Activated naive CD8-positive, alpha-beta T cell treated with anti-CD3 and anti-CD28 coated beads, Interleukin-2, amount 10 ng/mL, durations not matched to agents 7 days and 5 days (primary cell): ENCODE measurements at places on chromosomes 13 and 19. TPM values are rescaled to one million over a fixed set of nuclear protein-coding genes. Genes with fewer than 3 reads are reported as not detected.
A peak's percentile ranks its signal among the peaks of the same experiment; 100 is the strongest.

CASP14 gene
- total RNA-seq = not detected

SBK3 gene
- not detected for total RNA-seq

LRP3 gene
- total RNA-seq = 0.14 TPM

UGGT2 gene
- total RNA-seq = not detected

METTL21C gene
- total RNA-seq = not detected

HCST gene
- 190 TPM for total RNA-seq

CEACAM20 gene
- total RNA-seq = not detected

ITM2B gene
- 385 TPM for total RNA-seq

PDCD2L gene
- 9.4 TPM for total RNA-seq

SHISA2 gene
- total RNA-seq = 0.94 TPM

GAPDHS gene
- total RNA-seq = not detected

DNA sequence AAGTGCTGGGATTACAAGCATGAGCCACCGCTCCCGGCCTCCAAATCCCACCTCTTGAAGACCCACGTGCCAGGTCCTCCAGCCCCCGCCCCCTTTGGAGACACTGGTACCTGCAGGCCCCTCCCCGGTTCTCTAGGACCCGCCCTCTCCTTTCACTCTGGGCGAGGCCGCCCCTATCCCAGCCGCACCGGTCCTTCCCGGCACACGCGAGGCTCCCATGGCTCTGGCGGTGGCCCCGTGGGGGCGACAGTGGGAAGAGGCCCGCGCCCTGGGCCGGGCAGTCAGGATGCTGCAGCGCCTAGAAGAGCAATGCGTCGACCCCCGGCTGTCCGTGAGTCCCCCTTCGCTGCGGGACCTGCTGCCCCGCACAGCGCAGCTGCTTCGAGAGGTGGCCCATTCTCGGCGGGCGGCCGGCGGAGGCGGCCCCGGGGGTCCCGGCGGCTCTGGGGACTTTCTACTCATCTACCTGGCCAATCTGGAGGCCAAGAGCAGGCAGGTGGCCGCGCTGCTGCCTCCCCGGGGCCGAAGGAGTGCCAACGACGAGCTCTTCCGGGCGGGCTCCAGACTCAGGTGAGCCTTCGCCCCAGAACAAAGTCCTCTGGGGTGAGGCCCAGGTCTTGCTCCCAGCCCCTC is at the start of gene CBLC:
Gene CBLC (plus strand): TSS at position 176 of the 633 bp plus-strand sequence. CDS start 42 bp downstream, at position 218.
- DNase-seq = no peak
- H3K4me1 ChIP-seq = no peaks in the 10 kb centered on the region
- no peak within 1 kb of the TSS for H3K4me3 ChIP-seq
- no peak within 1 kb of the TSS for H3K27ac ChIP-seq

GRCh38 chr13:108268466-108269112 is 929 bp upstream of the TNFSF13B start:
- H3K27ac ChIP-seq = peak overlapping the region; percentile 68
- no peak overlapping the region for H3K4me3 ChIP-seq
- H3K36me3 ChIP-seq = peaks cover 11% of the 10 kb centered on the region
- DNase-seq = no peak

- no peaks in the 10 kb centered on the region for H3K36me3 ChIP-seq
- H3K27me3 ChIP-seq = peaks cover 6% of the 10 kb centered on the region
- DNase-seq = no peak
Measured at GRCh38 chr13:60356970-60357369, 40.0 kb upstream of the TDRD3 start.

- H3K36me3 ChIP-seq = peaks cover 33% of the 10 kb centered on the region
- H3K27me3 ChIP-seq = no peaks in the 10 kb centered on the region
- H3K4me3 ChIP-seq = no peak overlapping the region
- DNase-seq = no peak
- peaks cover 4% of the 10 kb centered on the region for H3K4me1 ChIP-seq
Measured at GRCh38 chr13:49563516-49563915, 21.8 kb downstream of the RCBTB1 start.

DNA sequence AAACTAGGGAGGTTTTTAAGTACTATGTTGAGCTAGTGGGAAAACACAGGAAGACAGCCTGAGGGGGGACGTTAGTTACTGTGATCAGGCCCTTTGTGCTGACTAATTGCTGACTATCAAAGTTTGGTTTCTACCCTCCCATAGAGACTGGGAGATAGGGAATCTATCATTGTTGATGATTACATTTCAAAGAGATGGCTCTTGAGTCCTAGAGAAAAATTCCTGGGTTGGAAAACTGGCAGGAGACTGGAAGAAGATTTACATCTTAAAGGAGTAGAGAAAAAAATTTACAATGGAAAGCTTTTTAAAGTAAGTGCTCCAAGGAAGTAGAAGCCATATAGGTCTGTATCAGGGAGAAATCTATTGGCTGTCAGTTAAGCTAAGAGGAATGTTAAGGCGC is 522.0 kb upstream of the KLHL1 start:
- no peaks in the 10 kb centered on the region for H3K36me3 ChIP-seq
- no peak for DNase-seq
- H3K4me3 ChIP-seq = no peak overlapping the region
- no peak overlapping the region for H3K27ac ChIP-seq

DNA sequence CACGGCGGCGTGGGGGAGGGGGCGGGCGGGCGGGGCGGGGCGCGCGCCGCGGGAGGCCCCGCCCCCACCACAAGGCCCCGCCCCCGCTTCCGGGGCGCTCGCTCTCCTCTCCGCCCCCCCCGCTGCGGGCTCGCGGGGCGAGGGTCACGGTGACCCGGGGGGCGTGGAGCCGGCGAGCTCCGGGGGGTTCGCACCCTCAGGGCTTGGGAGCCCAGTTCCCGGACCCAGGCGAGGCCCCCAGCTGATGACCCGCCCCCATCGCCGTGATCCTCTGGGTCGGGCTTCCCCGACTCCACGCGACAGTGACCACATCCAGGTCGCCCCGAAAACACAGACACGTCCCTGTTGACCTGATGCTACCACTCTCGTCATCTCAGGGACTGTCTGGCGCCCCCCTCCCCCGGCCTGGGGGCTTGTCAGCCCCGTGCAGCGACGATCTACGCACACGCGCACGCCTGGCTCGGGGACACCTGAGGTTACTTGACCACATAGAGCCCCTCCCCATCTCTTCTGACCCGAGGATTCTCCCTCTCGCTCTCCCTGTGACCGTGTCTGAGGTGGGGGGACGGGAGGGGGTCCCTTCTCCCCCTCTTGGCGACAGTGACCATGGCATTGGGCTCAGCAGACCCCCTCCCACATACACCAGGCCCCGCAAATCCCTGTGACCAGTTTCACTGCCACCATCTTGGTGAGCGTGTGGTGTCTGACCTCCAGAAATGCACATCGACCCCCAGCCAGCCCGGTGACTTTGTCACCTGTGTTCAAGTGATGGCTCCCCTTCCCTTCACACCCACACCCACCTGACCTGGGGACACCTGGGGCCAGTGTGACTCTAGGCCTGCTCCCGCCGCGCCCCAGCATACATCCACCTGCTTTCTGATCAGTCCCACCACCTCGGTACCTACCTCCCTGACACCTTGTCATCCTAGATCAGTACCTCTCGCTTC is 670 bp downstream of the MAP2K7 start:
- H3K4me3 ChIP-seq = peak overlapping the region; percentile 87
- peaks cover 15% of the 10 kb centered on the region for H3K4me1 ChIP-seq
- H3K36me3 ChIP-seq = peaks cover 2% of the 10 kb centered on the region
- H3K27ac ChIP-seq = peak overlapping the region; percentile 92
- DNase-seq = no peak

- no peak for DNase-seq
- H3K27ac ChIP-seq = no peak overlapping the region
- no peak overlapping the region for H3K4me3 ChIP-seq
- no peaks in the 10 kb centered on the region for H3K36me3 ChIP-seq
Measured at GRCh38 chr19:35217649-35217990, 10.9 kb downstream of the FAM187B start.

- no peaks in the 10 kb centered on the region for H3K27me3 ChIP-seq
- DNase-seq = no peak
- peak overlapping the region; percentile 75 for H3K27ac ChIP-seq
- peaks cover 63% of the 10 kb centered on the region for H3K4me1 ChIP-seq
- H3K4me3 ChIP-seq = no peak overlapping the region
- H3K36me3 ChIP-seq = peaks cover 32% of the 10 kb centered on the region
Measured at GRCh38 chr19:19595171-19595701, 23.3 kb downstream of the PBX4 start.

- H3K36me3 ChIP-seq = no peaks in the 10 kb centered on the region
- DNase-seq = no peak
- peaks cover 2% of the 10 kb centered on the region for H3K27me3 ChIP-seq
- no peak overlapping the region for H3K4me3 ChIP-seq
- H3K4me1 ChIP-seq = peaks cover 1% of the 10 kb centered on the region
- H3K27ac ChIP-seq = no peak overlapping the region
Measured at GRCh38 chr19:5751709-5752108, 31.3 kb downstream of the CATSPERD start.

DNA sequence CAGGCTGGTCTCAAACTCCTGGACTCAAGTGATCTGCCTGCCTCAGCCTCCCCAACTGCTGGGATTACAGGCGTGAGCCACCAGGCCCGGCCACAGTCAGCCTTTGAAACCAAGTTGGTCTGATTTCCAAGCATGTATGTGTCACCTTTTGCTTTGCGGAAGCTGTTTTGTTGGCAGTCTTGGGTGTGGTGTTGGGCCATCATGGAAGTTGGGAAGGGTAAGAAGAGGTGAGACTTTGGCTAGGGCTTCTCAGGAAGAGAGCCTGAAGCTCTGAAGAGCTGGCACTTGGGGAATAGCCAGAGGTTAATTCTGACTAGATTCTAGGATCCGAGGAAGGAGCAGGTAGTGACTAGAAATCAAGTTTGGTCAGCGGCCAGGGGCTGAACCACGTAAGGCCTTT is 2.8 kb downstream of the RSPH6A start:
- no peak for DNase-seq
- H3K36me3 ChIP-seq = no peaks in the 10 kb centered on the region
- H3K27me3 ChIP-seq = peaks cover 8% of the 10 kb centered on the region
- no peak overlapping the region for H3K4me3 ChIP-seq

GRCh38 chr13:29892151-29892550 is 41.7 kb upstream of the UBL3 start:
- no peak for DNase-seq
- H3K27ac ChIP-seq = no peak overlapping the region
- no peaks in the 10 kb centered on the region for H3K36me3 ChIP-seq
- no peak overlapping the region for H3K4me3 ChIP-seq

- peaks cover 32% of the 10 kb centered on the region for H3K36me3 ChIP-seq
- peaks cover 71% of the 10 kb centered on the region for H3K4me1 ChIP-seq
- no peak overlapping the region for H3K4me3 ChIP-seq
- no peaks in the 10 kb centered on the region for H3K27me3 ChIP-seq
- DNase-seq = no peak
Measured at GRCh38 chr19:38683393-38684077, 36.1 kb downstream of the ACTN4 start.

DNA sequence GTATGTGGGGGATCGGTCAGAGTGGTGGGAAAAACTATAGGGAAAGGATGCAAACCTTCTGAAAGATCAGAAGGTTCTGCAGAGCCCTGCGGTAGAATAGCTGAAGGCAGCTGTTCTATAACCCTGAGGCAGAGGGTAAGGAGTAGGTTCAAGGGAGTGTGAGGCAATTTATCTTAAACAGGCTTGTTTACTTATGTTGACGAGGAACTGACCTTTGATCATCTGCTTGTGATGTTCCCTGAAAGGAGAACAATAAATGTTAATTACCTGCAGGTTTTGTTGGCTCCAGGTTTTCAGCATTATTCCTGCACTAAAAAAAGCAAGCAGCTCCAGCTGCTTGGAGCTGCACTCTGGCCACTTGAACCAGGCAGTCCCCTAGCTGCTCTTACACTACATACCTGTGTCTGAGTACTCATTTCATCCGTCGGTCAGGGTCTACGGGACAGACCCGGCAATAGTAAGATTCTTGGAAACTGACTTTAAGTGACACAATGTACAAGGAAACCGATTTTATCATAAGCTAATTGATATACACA is 202.1 kb downstream of the TBC1D4 start:
- no peak overlapping the region for H3K27ac ChIP-seq
- peaks cover 13% of the 10 kb centered on the region for H3K36me3 ChIP-seq
- H3K4me3 ChIP-seq = no peak overlapping the region
- no peaks in the 10 kb centered on the region for H3K27me3 ChIP-seq
- DNase-seq = no peak
